ENCODE measurements at places on chromosomes 2 and 18.

DNA sequence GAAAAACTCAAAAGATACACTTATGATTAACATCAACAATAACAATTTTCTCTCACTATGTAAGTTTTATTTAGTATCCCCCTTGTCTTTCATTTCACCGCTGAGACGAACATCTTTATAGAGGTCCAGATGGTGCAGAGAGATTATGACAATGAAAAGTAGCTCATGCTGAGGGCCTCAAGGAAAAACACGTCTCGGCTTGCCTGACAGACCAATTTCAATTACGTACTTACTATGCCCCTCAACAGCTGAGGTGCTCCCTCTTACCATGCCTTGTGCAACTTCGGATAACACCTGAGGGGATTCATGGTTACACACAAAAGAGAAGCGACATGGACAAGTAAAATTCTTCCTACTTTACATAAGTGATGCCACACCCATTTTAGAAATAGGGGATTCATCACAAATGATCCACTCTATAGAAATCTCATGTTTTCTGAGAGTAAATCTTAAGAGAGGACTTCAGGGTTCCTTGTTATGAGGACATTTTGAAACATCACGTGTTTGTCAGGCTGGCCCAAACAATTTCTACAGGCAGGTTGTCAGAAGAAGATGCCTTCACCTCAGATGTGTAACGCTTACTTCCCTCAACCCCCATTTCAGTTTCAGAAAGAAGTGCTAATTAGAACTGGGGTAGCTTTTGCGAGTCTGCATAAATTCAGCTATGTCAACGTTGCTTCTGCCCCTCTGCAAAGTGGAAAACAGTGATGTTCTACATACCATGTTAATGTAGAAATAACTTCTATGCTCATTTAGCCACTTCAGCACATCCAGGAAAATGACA, 191.4 kb downstream of the NRXN1 start:
- no peak for DNase-seq

- peak; percentile 62 for DNase-seq
These were observed 8.7 kb downstream of the CEP68 start for GRCh38 chr2:65064728-65065552.

DNA sequence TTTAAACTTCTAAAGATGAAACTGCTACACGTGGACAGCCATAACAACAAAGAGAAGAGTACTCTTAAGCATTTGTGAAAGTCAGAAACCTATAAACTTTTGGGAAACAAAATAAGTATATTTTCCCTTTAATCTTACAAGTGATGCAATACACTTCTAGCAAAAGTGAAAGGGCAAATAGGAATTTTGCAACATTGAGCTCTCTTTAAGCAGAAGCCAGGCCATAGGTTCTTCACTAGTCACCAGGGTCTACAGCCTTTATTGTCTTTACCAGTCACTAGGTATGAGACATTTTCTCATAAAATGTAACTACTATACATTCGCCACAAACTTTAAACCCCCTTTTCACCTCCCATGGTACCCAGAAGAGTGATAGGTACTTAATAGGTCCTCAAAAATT, 37.5 kb downstream of the SCN1A start:
- no peak for DNase-seq

DNA sequence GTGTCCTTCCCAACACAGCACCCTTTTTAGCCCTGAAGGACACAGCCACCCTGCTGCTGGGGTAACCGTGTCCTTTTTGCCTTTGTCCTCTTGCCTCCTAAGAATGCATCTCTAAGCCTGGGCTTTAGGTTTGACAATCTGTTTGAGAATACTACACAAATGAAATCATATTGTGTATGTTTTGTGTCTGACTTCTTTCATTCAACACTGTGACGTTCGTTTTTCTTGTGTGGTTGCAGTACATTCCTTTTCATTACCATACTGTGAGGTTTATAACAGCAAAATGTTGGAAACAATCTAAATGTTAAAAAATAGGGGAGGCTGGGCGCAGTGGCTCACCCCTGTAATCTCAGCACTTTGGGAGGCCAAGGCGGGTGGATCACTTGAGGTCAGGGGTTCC, 11.2 kb downstream of the ASPRV1 start:
- DNase-seq, result no peak

DNA sequence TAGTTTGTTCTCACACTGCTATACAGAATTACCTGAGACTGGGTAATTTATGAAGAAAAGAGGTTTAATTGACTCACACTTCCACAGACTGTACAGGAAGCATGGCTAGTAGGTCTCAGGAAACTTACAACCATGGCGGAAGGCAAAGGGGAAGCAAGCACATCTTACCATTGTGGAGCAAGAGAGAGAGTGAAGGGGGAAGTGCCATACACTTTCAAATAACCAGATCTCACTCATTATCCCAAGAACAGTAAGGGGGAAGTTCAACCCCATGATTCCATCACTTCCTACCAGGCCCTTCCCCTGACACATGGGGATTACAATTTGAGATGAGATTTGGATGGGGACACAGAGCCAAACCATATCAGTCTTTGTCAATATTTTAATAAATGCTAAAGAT, 5.0 kb upstream of the CRYGB start:
- no peak for DNase-seq

Measured in GM18507 (cell line).